Pancreas (tissue), 10 donors: ENCODE measurements at places on chromosomes 3 and 15. TPM values are rescaled to one million over a fixed set of nuclear protein-coding genes. Genes with fewer than 3 reads are reported as not detected.
A peak's percentile ranks its signal among the peaks of the same experiment; 100 is the strongest.

- DNase-seq: no peak
These were observed 66.4 kb upstream of the SNRPA1 start for GRCh38 chr15:101361418-101361817.

The APOD gene
- total RNA-seq: 73.7 TPM

The TRAIP gene
- total RNA-seq: 0.83 TPM

GRCh38 chr3:119601154-119601553 is 3.5 kb downstream of the PLA1A start:
- DNase-seq: no peak

DNA sequence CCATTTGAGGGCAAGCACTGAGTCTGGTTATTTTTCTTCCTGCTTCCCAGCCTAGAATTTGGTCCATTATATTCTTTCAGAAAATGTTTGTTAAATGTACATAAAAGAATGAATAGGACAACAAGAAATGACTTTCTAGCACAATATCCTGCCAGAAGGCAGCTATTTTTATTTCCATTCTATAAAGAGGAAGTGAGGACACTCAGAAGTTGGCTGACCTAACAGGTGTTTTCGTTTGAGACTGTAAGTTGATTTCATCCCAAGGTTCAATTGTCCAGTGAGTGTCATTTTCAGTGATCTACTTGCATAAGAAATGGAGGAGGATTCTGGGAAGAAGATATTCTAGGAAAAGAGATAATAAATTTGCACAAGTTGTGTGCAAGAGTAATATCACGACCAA is 191.9 kb upstream of the POU1F1 start:
- no peak for DNase-seq

- DNase-seq: no peak
These were observed 301.9 kb downstream of the RAP2B start for GRCh38 chr3:153463895-153464294.

The SLC51A gene
- not detected for total RNA-seq

GRCh38 chr3:65785065-65785645 is 253.6 kb downstream of the MAGI1 start:
- no peak for DNase-seq

- DNase-seq: no peak
These were observed 22.9 kb upstream of the CGNL1 start for GRCh38 chr15:57353317-57353804.

DNA sequence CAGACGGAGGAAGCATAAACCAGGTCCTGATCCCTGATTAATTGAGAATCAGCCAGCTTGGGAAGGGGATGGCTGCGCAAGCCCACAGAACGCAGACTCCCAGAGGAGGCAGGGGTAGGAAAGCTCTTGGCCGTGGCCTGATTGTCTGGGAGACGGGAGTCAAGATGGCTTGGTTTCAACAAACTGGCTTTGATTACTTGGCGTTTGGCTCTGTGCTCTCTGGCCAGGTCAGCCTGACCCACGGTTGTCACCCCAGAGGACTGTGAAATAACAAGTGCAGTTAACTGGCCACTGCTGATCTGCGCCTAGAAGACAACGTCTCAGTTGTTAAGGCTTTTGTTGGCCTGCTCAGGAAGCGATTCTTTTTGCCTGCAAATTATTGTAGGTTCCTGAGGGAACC is 387.0 kb upstream of the PROK2 start:
- DNase-seq: no peak

DNA sequence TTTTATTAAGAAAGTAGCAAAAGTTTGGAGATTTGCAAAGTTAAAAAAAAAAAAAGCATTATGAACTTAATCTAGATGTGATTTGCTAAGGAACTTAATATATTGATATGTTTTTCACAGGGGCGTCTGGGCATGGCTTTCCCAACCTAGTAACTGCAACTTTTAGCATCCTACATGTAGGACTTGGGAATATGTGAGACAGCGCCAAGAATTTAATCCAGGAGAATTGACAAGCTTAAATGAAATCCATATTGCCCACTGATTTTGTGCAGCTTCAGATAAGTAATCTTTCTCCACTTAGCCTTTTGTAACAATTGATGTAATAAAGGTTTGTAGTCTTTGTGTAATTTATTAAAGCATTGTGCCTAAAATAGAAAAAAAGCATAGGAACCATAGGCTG is 982 bp upstream of the GABPB1 start:
- no peak for DNase-seq

The CPEB1 gene
- total RNA-seq: 1.2 TPM

The MKRN2OS gene
- 1.8 TPM for total RNA-seq

- DNase-seq: peak; percentile 87
These were observed 611 bp upstream of the BNIP2 start for GRCh38 chr15:59689626-59690236.

DNA sequence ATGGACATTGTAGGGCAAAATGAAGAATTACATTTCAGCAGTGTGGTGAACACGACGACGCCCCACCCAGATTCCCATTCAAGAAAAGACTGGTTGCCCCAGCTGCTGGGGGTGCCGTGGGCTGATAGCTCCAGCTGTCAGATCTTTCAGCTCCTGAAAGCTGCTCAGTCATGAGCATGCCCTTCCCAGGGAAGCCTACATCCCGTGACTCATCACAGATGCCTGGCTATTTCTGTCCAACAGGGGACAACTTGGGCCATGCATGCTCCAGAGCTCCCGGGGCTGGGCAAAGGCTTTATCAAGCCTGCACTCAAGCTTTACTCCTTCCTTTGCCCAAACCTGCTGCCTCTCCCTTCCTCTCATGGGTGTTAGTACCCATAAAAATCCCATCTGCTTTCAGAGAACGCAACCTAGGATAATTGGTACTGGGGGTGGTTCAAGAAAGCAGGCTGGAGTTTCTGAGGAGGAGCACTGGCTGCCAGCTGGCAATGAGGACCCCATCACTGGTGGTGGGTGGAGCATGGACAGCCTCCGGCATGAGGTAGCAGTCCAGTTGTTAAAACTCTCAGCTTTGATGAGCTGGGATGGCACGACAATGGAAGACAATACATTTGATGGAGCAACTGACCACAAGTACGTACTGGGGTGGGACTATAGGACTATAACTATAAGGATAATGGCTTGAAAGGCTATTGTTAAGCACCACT is 16.4 kb upstream of the ST8SIA2 start:
- no peak for DNase-seq

The RBP2 gene
- total RNA-seq: not detected

DNA sequence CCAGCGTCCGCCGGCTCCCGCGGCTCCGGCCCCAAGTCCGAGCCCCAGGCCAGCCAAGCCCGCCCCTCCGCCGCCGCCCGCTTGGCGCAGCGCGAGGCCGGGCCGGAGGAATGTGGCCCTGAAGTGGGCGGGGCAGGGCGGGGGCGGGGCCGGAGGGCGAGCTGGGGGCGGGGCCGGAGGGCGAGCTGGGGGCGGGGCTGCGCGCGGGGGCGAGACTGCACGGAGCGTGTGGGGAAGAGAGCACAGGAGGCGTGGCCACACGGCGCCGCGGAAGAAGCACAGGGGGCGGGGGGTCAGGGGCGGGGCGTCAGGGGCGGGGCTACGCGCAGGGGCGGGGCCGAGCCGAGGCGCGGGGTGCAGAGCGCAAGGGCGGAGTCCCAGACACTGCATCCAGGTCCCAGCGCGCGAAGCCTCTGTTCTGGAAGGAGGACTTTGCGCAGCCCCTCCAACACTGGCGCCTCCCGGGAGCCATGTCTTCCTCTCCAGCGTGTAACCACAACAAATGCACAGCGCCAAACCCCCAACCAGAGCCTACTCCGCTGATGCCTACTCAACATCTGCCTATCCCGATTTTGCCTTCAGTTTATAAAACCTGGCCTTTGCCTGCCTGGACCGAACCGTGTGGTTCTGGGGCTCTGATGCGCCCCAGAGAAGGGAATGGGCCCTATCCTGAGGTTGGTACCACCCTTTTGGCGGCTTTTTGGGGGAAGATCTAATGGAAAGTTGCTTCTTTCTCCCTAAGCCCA is 105.5 kb downstream of the IQSEC1 start:
- peak; percentile 96 for DNase-seq

GRCh38 chr3:191070201-191070600 is 128.8 kb upstream of the OSTN start:
- DNase-seq: no peak

The CAPN3 gene
- 2.3 TPM for total RNA-seq

GRCh38 chr3:102478160-102478559 is 43.3 kb downstream of the ZPLD1 start:
- DNase-seq: no peak

GRCh38 chr15:78120523-78120922 is 10.7 kb downstream of the CIB2 start:
- DNase-seq: no peak

DNA sequence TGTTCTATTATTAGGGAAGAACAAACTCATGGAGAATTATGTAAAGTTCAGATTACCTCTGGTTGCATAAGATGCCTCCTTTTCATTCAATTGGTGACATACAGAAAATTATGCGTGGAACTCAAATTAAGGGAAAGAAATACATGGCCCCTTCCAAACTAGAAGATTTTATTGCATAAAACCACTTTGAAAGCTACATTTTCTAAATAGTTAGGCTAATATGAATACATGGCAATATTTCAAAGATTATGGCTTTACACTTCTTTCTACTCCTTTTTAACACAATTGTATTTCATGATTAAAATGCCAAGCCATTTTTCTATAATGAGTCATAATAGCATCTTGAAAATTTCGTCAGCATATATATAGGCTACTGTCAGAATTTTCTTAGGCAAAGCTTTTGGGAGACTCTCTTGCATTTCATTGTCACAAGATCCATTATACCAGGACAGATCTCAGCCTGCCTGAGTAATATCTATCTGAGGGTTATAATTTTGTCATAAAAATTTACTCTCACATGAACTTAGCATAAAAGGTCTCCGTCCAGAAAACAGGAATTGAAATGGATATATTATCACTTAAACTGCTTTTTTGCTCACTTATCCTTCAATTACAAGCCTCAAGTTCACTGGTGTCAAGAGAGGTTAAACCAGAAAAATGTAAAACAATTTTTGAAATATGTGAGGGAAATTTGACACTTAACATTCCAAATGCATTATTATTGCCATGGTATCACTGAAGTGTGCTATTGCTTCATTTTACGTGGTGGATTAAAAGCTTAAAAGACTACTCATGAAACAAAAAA is 37.1 kb downstream of the CPA3 start:
- no peak for DNase-seq

DNA sequence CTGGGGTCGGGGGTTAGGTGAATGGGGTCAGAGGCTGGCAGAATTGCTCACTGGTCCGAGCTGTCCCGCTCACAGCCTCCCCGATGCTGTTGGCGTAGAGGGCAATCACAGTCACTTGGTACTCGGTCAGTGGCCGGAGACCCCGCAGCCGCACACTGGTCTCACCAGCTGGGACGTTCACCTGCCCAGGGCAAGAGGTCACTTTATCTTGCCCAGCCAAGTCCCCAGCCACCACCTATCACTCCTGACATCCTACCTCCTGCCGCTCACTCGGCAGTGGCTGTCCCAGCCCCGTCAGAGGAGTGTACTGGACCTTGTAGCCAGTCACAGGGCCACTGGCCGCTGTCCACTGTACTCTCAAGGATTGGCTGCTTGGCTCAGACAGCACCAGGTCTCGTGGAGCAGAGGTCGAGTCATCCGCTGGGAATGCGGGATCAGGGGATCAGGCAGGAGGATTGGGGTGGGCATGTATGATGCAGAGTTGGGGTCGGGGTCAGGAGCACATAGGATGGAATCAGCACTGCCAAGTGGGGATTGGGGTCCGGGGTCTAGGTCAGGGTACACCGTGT is 2.5 kb downstream of the COL7A1 start:
- DNase-seq: no peak

The FLNB gene
- 108 TPM for total RNA-seq

DNA sequence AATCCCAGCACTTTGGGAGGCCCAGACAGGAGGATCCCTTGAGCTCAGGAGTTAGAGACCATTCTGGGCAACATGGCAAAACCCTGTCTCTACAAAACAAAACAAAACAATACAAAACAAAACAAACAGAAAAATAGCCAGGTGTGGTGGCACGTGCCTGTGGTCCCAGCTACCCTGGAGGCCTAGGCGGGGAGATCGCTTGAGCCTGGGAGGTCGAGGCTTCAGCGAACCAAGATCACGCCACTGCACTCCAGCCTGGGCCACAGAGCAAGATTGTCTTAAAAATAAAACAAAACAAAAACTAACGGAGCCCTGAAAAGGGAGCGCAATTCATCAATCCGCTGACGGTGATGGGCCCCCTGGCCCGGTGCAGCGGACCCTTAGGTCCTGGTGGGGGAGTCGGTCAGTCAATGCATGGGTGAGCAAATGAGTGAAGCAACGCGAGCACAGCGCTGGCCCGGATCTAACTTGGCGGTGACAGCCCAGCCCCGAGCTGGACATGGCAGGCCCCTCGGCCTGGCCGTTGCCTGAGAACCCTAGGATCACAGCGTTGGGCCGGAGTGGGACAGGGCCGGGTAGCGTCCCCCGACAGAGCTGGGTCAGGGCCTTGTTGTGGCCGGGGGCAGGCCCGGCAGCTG is 52.4 kb upstream of the BLM start:
- DNase-seq: peak; percentile 33

The CEMIP gene
- total RNA-seq: 0.23 TPM

GRCh38 chr3:82493858-82494257 is 732.4 kb upstream of the GBE1 start:
- no peak for DNase-seq

DNA sequence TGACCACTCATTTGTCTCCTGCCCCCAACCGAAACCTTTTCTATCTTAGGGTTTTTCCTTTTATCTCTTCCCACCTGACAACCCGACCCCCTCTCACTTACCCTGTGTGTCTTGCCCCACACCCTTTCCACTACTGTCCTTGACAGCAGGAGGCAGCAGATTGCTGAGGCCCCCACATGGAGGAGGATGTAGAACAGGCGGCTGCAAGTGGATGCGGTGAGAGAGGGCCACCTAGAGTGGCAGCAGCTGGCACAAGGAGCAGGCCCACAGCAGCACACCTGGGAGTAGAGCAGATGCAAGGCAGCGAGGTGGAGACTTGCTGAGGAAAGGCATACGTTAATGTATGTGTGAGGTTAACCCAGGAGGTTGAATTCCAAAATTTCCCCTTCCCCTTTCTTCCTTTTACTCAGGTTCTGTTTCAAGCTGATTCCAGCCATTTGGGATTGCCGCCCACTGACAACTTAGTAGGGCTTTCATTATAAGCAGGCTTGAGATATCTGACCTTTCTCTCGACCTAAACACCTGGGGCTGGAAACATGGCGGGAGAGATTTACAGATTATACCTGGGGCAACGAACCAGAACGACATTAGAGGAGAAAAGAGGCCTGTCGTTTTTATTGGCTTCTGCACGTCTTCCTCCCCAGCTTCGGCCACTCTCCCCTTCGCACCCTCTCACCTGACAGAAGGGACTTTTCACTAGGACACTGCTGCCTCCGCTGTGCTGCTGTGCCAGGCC is 643 bp downstream of the SERINC4 start:
- DNase-seq: no peak
